Bronchial epithelial cell (primary cell): ENCODE measurements at places on chromosomes 1 and 21. TPM values are rescaled to one million over a fixed set of nuclear protein-coding genes. Genes with fewer than 3 reads are reported as not detected.

The RYR2 gene
- under 0.01 TPM in 1 of 2 replicates, not detected in the other for total RNA-seq

The CCT3 gene
- 281 and 377 TPM in 2 replicates for total RNA-seq

The DIRAS3 gene
- under 0.01 and 0.13 TPM in 2 replicates for total RNA-seq

The ARTN gene
- 8.7 and 20.1 TPM in 2 replicates for total RNA-seq

The RSPH1 gene
- total RNA-seq, result under 0.01 and 0.38 TPM in 2 replicates

The TFF2 gene
- total RNA-seq, result not detected in 2 replicates

The SPATC1L gene
- total RNA-seq, result 0.64 and 1.1 TPM in 2 replicates

The SPTA1 gene
- not detected in 2 replicates for total RNA-seq

DNA sequence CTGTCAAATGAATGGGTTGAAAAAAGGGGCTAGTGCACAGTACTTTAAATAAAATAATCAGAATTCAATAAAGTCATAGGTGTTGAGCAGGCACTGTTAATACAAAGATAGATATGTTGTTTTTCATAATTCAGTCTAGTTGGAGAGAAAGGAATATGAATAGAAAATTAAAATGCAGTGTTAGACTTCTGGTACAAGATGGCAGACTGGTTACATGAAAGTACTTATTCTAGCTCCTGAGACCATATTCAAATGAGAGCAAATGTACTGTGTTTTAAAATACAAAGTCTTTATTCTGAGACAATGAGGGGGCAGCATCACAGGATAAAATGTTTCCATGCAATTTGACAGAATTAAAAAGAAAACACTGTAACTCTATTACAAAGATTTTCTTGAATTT lies 542.1 kb downstream of the COL11A1 start:
- no peak for DNase-seq

DNA sequence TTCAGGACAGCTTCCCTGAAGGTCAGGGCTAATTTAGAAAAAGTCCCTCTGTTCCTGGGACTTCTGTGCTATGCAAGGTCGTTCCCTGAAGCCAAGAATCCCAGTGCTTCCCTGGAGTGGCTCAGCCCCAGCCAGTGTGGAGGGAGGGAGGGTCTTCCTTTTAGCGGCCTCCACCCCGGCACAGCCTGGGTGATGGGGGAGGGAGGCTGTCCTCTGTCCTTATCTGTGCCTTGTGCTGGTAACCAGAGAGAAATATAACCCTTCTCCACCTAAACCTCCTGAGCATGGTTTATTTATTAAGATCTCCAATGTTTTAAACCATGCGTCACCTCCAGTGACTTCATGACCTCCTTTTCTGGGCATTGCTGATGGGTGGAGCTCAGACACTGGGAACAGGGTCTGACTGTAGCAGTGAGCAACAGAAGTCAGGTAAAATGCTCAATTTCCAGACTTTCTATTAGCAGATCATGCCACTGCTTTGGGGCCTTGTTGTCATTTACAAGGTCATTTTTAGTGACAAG lies 157.1 kb downstream of the DSCAM start:
- no peak for DNase-seq

DNA sequence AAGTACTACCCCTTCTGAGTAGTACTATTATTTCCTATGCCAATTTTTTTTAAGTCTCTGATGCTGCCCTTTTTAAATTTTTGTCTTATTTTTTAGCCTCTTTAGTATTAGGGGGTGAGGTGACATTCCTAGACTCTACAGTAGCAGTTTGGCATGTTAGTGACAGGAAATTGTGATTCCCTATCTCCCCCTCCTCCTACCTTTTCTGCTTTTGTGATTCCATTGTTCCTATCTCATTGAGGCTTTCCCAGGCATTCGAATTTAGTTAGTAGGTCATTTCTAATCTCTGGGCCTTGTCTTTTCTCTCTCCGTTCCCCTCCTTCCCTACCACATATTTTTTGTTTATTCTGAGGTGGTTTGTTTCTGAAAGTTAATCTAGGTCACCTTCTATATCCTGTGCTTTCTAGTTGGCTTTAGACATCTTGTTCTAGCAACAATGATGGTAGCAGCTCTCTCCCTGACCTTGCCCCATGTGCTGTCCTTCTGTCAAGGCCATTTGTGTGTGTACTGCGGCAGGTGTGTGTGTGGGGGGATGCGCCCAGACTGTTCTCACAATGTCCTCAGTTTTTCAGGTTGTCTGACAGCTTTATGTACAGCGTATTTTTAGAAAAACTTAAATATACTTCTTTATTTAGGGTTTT lies 21.5 kb downstream of the SEMA6C start:
- no peak for DNase-seq

- DNase-seq, result no peak
Measured at GRCh38 chr21:31873275-31873695, 465 bp downstream of the HUNK start.

DNA sequence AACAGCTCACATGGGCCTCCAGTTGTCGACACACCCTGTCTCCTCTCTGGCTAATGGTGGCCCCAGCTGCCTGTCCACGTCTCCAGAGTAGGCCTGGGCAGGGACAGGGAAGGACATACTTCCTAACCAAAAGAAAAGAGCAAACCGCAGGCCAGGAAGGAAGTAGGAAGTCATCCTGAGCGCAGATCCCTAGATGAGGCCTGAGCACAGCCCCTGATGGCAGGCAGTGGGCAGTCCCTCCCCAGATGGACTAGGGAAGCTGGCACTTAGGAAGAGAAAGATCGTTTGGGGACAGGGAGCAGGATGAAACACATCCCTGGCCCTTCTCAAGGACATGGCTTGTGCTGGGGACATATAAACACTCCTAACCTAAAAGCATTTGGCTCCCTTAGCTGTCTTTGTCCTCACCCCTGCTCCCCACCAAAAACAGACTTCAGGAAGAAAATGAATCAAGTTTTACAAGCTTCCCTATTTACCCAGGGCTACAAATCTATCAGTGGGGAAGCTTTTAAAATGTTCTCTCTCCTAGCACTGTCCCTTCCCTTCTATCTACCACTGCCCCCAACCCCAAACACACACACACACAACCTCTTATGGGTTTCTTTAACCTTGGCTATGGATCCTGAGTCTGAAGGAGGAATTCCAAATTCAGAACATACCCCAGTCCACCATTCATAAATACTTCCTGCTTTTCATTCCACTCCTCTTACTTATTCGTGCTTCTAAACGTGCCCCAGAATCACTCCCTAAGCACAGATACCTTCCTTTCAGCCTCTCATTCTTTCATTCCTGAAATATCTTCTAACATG lies 21.1 kb downstream of the SSBP3 start:
- no peak for DNase-seq

- peak; percentile 83 for DNase-seq
Measured at GRCh38 chr1:198918920-198919319, 280.1 kb downstream of the PTPRC start.

- no peak for DNase-seq
Measured at GRCh38 chr21:45937721-45938452, 43.7 kb upstream of the COL6A1 start.

DNA sequence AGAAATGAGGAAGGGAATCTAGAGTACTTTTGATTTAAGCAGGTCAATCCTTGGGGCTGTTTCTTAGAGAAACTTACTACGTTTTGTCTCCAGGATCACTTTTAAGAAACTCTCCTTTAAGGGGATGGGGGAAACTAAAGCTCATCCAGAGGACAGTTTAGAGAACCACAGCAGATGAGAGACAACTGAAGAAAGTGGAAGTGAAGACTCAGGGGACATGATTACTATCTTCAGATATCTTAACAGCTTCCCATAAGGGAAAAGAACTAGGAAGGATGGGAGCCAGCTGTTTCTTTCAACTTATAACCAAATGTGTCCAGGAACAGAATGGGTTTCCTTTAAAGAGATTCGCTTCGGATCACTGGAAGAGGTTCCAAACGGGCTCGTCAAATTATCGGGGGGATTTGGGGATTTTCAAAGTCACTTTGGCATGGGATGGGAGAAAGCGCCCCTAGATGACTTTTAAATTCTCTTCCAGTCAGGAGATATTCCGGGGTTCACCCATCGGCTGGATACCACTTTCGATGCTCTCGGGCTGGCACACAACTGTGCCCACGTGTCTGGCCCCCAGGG lies 1.2 kb downstream of the SCMH1 start:
- no peak for DNase-seq

GRCh38 chr1:7525338-7526063 lies 245.6 kb upstream of the VAMP3 start:
- no peak for DNase-seq
